LNCaP clone FGC (cell line): ENCODE measurements at places on chromosomes 5 and 9.

DNA sequence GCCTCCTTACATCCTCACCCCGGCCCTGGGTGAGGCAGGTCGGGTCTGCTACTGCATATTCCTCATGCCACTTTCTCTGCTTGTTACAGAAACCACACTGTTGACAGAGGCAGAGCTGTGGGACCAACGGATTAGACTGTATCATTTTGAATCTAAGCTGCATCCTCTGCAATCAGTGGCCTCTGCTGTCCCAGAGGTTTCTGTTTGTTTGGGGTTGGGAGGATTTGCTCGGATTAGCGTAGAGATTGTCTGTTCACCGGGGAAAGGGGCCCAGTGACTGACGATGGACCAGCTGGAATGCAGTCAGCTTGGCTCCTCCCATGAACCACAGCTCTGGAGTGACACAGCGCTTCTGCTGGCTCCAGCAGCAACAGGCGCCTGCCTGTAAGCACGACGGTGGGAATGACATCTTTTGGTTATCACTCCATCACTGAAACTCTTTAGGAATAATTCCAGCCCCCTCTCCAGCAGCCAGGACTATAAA is 37.3 kb upstream of the ADRA1B start:
- DNase-seq = no peak

GRCh38 chr5:113225259-113225658 is 209.5 kb downstream of the TSSK1B start:
- no peak for DNase-seq

GRCh38 chr5:167908606-167909005 is 382.8 kb upstream of the WWC1 start:
- no peak for DNase-seq

DNA sequence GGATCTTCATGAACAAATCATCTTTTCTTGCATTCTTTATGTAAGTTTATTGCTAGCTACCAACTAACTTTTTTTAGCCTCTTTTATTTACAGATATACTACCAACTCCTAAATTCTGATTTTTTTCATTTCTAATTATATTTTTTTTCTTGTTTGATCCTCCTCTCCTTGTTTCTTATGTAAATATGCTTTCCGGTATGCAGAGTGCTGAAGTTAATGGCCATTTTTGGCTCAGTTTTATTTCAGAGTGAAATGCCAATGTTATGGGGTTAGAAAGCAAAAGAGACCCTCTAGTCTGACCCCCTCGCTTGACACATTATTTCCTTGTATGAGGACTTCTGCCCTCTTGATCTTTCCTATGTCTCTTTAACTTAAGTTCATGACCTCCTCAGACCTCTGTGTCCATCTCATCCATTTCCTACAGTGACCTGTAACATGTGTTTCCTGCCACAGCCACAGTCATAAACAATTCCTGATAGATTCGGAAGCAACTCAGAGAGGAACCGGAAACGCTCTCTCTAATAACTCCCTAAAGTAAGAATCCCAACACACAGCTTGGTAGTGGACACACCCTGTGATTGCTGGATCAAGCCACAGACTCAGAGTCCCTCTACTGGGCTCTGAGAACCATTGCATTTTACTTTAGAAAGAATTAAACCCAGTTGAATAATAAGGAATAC is 42.9 kb upstream of the AFAP1L1 start:
- peak; percentile 76 for DNase-seq

GRCh38 chr5:174877987-174878386 is 153.6 kb downstream of the MSX2 start:
- DNase-seq = peak; percentile 4

GRCh38 chr5:66727630-66728029 is 131.4 kb downstream of the MAST4 start:
- DNase-seq = no peak

- no peak for DNase-seq
Measured at GRCh38 chr9:112037281-112038016, 137.6 kb downstream of the SUSD1 start.

DNA sequence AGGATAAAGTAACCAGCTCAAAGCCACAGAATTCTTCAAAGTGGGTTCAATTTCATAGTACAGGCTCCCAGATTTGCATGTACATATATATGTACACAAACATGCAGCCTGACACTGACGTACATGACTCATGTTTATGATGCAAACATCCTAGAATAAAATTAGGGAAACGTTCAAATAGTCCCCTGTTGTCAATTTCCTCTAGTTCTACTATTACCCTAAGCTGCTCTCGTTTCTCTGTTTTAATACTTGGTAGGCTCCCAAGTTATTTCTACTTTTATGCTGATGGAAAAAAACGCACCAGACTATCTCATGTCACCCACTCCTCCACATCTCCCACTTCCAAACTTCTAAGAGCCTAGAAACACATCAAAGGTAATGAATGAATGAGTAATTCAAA is 229.7 kb downstream of the EPB41L4A start:
- DNase-seq = no peak

DNA sequence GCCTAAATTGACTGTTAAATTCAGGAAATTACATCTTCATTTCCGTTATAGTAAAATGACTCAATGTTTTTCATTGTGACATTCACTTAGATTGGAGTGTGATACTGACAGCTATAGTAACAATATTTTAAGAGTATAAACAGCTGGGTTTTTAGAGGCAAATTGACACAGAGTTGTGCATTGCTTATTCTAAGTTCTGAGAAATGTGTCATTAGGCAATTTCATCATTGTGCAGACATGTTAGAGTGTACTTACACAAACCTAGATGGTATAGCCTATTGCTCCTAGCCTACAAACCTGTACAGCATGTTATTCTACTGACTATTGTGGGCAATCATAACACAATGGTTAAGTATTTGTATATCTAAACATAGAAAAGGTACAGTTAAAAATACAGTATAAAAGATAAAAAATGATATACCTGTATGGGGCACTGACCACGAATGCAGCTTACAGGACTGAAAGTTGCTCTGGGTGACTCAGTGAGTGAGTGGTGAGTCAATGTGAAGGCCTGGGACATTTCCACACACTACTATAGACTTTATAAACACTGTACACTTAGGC is 132.7 kb downstream of the PDE4D start:
- no peak for DNase-seq

DNA sequence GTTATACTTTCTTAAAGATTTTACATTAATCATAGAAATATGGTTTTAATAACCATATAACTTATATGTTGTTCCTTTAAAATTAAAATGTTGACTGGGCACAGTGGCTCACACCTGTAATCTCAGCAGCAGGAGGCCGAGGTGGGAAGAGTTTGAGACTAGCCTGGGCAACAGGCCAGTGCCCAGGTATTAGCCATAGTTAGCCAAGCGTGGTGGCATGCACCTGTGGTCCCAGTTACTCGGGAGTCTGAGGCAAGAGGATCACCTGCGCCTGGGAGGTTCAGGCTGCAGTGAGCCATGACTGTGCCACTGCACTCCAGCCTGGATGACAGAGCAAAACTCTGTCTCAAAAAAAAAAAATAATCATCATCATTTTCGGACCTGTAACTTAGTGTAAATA is 133.5 kb downstream of the DTWD2 start:
- DNase-seq = no peak

DNA sequence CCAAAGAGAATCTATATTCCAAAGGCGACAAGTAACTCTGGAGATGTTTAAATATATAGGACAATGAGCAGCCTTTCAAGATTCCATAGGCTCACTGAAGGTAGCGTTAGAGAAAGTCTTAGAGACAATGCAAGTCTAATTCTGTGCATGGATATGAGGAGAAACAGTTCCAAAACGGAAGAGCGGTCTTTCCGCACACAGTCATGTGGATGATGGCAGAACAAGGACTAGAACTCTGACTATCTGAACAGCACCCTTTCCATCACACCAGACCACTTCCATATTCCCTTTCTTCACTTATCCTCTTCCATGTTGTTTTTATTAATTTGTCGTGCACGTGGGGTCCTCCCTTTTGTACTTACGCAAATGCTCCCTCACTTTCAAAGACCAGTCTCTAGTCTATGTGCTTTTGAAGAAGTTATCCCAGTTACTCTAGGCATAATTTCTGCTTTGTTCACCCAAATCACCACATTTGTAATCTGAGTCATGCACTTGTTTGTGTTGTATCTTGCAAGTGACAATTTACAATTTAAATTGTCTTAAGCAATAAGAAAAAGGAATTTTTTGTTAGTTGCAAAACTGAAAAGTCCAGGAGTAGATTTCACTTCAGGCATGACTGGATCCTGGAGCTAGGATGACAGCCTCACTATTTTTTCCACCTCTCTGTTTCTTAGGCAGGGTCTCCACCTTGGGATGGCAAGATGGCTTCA is 116.0 kb upstream of the ADRA1B start:
- no peak for DNase-seq

DNA sequence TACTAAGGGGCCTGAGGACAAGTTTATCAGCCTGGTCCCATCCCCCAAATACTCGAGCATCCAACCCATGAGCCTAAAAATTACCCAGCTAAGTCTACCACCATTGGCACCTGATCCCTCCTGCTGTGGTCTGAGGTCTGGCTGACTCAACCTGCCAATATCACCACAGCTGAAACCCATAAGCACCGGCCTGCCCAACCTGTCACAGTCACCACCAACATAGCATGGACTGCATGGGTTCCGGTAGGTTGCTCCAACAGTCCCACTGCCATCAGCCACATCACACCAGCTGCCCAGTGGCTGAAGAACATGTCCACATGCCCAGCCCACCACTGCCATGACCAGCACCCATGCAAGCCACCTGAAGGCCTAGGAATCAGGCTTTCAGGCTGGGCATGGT is 495.0 kb downstream of the PRELID2 start:
- no peak for DNase-seq

- DNase-seq = no peak
Measured at GRCh38 chr9:101999441-101999840, 261.0 kb upstream of the GRIN3A start.

DNA sequence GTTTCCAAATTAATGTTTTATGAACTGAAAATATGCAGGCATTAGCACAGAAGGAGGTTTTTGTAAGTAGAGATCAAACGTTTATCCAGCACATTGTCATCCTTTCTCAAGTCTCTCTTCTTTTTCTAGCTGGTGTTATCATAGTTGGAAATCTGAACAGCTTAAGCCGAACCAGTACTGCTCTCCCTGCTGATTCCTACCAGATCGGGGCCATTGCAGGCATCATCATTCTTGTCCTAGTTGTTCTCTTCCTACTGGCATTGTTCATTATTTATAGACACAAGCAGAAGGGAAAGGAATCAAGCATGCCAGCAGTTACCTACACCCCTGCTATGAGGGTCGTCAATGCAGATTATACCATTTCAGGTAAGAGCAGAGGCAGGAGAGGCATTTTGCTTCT is 72.1 kb upstream of the PRRC1 start:
- no peak for DNase-seq

DNA sequence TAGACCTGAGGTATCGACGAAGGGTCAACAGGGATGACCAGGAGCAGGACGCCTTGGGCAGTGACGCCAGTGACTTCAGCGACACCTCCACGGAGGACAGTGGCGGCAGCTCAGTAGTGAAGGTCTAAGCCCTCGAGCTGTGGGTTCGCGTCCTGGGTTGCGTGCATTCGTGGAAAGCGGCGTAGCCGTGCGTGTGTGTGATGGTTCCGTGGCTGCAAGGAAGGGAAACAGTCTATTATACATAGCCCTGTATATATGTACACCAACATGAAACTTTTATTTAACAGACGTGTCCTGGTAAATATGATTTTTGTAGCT is 8.4 kb downstream of the PPP1R26 start:
- no peak for DNase-seq

- DNase-seq = no peak
Measured at GRCh38 chr9:38359297-38359653, 33.2 kb upstream of the ALDH1B1 start.
